Kidney tubule cell (primary cell): ENCODE measurements at places on chromosomes 1 and 21.

DNA sequence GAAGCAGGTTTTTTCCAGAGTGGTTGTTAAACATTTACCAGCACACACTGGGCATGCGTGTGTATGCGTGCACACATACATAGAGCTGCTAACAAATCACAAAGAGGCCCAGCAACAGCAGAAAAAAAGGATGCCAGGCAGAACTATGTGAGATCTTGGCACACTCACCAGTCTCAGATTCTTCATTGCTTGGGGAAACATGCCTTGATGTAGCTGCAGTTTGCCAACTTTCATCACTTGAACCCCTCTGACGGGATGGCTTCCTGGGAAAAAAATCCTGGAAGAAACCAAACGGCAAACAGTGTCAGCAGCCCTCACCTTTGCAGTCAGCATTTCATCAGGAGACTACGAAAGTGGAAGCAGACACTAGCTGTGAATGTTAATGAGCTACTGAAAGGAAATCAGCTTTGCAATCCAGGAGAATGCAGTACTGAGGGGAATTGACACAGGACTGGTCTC, 609.1 kb downstream of the KIF26B start:
- peak; percentile 27 for DNase-seq

DNA sequence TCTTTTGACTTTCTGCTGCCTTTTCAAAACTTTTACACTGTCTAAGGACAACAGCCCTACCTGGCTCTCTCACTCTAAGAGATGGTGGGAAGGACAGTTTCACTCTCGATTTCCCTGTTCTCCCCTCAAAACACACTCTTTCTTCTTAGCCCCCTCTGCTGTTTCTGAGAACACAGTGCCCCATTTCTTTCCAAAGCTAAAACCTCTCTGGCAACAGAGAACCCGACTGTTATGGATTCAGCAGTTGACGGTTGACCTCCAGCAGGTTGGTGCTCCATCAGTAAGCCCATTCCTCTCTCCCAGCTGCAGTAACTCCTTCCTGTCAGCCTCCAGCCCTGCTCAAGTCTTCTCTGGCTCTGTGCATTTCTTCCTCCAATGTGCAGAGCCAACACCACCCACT, 88.2 kb upstream of the ABCD3 start:
- DNase-seq: peak; percentile 61

DNA sequence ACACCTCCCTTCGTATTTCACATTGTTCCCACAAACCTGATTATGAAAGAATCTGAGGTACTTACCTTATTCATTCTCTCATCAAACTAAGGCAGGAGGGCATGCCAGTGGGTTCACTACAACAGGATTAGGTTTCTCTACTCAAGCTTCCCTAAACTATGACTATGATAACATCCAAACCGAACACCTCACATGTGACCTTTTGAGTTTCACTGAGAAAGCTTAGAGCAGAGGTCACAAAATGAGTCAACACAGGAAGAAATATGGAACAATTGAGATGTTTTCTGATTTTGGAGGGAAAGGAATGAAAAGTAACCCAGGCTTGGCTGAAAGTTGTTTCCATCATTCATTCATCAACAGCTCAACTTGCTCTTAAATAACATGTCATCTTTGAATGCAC, 24.1 kb downstream of the UBR4 start:
- DNase-seq: no peak

GRCh38 chr1:160567858-160568682, 11.2 kb downstream of the CD84 start:
- DNase-seq: no peak

GRCh38 chr1:229621663-229622062, 4.3 kb downstream of the TAF5L start:
- DNase-seq: no peak

DNA sequence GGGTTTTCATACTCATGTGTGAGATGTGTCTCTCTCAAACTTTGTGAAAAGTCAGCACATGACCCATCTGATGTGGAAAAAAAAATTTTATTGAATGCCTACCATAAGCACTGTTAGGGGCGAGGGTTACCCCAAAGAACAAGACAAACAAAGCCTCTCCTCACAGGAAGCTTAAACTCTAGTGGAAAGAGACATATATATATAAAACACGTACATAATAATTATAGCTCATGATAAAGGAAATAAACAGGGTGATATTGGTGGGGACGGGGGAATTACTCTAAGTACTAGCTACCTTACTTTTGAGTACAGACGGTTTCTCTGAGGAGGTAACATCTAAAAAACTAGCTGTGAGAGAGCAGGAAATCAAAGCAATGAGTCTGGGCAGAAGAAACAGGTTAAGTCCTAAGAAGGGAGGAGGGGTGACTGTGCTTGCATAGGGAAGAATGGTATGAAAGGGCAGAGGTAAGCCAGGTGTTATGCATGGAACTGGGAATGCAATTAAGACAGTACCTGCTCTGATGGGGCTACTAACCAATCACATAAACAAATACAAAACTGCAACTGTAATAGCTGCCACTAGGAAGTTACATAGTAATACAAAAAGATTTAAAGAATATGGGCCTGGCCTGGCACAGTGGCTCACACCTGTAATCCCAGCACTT, 4.5 kb downstream of the LIN9 start:
- DNase-seq: no peak
